ENCODE measurements at places on chromosomes 7 and 10.

- DNase-seq, result no peak
Measured at GRCh38 chr10:77744245-77744644, 106.6 kb upstream of the KCNMA1 start.

DNA sequence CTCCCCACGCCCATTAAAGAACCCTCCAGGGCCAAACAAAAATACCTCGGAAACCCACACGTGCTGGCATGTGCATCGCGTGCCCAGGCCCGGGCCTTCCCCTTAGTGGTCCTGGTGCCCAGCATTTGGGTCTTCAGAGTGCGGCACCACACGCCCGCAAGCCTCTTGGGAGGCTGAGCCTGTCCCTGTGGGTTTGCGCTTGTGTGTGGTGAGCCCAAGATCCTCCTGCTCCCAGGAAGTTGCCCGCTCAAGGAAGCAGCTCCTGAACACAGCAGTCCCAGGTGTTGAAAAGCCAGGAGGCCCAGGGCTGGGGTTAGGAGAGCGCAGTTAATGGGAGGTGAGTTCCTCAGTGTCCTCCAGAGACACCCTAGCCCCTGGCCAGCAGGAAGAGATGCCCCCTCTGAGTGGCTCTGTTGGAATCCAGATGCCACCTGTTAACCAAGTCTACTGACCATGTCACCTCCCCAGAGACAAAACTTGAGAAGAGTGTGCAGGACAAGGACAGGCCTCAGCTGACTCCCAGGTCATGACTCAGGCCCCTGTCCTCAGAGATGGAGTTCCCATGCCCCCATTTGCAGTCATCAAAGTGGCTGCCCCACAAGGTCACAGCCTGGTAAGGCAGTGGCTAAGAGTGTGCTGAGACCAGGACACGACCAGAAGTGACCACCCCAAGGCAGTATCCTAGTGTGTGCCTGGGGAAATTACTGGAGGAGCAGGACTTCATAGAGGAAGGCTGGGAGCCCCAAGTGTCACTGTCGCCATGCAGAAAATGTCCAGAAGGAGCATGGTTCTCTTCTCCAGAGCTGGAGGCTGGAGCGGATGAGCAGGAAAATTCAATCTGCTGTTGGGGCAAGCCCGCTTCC lies 5.2 kb downstream of the FZD9 start:
- DNase-seq, result no peak

DNA sequence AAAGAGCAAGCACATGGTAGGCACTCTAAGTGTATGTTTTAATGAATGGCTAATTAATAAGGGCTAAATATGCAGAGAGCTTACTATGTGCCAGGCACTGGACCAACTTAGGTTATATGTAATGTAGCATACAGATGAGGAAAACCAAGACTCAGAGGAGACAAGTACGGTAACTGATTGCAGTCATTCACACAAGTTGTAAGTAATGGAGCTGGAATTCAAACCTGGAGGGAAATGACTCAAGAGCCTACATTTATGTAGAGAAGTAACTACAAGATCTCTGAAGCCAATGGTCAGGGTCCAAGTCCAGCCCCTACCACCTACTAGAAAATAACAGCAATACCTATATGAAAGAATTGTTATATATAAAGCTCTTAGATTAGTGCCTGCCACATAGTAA lies 97.3 kb upstream of the KCNIP2 start:
- no peak for DNase-seq

DNA sequence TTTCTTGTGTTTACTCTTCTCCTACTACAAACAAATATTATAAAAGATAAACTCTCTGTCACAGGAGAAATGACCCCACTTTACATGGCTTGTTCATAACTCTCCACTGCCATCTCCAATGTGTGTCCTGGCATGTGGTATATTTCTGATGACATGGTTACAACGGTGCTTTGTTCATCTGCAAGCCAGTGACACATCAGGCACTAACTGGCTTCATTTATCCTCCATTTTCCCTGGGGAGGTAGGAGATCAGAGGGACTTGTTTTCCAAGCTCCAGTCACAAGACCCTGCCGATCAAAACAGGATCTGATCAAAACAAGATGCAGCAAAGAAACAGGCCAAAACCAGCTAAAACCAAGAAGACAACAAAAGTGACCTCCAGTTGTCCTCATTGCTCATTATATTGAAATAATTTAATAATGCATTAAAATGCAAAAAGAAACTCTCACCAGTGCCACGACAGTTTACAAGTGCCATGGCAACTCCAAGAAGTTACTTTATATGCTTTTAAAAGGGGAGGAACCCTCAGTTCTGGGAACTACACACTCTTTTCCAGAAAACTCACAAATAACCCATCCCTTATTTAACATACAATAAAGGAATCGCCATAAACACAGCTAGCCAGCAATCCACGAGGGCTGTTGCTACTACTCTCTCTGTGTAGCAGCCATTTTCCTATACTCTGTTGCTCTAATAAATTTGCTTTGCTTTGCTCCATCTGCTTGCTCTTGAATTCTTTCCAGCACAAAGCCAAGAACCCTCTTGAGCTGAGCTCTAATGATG lies 224.2 kb downstream of the XPNPEP1 start:
- DNase-seq, result no peak

- peak; percentile 23 for DNase-seq
Measured at GRCh38 chr7:11212080-11212711, 238.5 kb downstream of the PHF14 start.

DNA sequence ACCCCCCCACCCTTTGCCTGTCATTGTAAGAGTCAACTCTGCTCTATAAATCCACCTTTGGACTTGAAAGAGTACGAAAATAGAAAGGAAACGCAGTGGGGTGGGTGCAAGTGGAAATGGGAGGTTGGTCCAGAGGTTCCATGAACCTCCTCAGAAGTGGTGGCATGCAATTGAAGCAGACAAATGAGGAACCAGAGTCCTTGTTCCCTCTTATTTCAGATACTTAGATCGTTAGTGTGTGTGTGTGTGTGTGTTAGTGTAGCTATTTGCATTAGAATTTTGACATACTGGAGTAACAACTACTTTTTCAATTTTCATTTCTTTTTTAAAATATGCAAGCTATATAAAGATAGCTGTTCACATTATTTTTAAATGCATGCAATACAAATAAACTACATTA lies 18.1 kb upstream of the TFAM start:
- no peak for DNase-seq

DNA sequence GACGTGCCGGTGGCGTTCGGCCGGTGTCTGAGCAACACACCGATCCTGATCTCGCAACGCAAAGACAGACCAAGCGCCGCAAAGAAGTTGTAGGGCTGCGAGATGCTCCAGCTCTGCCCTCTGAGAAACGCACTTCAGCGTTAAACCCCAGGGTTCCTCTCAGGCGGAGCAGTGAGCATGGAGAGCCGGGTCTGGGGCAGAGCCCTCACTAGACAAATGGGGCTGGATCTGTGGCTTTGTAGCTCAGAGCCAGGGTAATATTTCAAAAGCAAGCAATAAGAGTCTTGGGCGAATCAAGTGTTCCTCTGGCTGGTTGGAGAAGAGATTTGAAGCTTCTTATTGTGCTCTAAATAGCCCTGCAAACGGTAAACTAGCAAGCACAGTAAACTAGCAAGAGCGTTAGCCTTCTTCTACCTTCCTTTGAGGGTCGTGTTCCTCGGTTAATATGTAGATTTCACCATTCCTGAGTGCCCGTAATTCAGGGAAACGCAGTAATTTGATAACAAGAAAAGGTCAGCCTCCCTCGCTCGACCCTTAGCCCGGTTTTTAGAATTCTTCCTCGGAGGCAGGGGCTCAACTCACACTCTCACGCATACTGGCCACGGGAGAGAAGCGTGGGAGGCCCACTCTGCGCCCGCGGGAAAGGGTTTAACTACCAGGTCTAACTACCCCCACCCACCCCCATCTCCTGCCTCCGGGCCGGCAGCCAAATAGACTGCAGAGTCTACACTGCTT lies 6.7 kb downstream of the SKAP2 start:
- no peak for DNase-seq

- DNase-seq, result no peak
Measured at GRCh38 chr7:25698451-25699113, 453.4 kb upstream of the NFE2L3 start.

DNA sequence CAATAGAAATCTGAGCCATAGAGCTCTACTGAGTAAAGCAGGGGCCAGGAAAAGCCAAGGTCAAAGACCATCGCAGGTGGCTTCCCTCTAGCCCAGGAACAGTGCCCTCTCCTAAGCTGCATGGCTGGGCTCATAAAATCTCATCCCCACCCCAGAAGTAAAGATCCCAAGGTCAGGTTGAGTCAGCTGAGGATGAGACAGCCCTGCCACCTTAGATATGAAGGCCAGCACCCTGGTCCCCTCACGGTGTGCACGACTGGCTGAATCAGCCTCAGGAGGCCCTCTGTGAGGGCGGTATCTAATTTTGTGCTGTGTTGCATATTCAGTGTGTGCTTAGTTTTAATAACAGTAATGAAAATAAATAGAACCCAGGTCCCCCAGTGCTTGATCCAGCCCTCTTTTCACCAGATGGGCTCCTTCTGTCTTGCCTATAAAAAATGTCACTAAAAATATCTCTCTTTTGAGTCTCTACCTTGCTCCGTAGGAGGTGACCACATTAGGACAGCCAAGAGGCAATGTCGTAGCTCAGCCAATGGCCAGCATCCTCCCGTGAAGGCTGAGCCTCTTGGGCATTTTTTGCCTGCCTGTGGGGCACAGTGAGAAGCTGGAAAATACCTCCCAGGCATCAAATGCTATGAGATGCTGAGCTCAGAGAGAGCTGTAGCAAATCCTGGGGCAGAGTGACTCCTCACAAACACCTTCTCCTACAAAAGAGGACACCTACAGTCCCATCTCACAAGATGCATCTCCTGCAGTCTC lies 424.0 kb downstream of the PLXNA4 start:
- DNase-seq, result no peak

DNA sequence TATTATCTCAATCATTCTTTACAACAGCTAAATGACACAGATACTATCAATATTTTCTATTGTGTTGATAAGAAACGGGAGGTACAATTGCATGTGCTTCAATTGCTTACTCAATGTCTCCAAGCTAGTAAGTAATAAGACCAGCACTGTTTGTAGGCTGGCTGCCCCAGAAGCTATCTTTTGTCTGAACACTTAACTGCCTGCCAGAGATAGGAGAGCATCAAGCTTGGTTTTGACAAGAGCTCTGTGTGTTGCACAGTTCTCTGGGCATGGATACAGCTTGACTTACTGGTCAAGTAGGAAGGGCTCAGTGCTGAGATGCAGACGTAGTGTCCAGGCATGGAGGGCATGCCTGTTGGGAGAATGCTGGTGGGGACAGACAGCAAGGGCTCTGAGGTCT lies 26.3 kb upstream of the CAPZA2 start:
- DNase-seq, result no peak

DNA sequence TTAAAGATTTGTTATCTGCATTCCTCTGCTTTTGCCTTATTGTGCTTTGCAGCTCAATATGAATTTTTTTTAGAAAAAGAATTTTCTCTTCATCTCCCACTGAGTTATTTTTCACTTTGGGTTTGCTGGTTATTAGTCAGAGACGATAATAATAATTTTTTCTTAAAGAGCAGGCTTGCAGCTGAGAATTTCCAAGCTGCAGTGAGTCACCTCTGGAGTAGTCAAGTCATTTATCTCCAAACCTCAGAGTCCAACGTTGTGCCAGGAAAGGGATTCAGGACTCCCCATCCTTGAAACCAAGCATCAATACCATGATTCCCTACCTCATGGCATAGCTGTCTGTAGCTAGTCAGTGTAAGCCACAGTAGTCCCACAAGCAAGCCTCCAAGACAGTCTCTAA lies 15.2 kb upstream of the EGR2 start:
- no peak for DNase-seq

- DNase-seq, result no peak
Measured at GRCh38 chr7:94003446-94004023, 620 bp downstream of the BET1 start.

GRCh38 chr10:10814069-10814468 lies 203.6 kb upstream of the CELF2 start:
- DNase-seq, result no peak

DNA sequence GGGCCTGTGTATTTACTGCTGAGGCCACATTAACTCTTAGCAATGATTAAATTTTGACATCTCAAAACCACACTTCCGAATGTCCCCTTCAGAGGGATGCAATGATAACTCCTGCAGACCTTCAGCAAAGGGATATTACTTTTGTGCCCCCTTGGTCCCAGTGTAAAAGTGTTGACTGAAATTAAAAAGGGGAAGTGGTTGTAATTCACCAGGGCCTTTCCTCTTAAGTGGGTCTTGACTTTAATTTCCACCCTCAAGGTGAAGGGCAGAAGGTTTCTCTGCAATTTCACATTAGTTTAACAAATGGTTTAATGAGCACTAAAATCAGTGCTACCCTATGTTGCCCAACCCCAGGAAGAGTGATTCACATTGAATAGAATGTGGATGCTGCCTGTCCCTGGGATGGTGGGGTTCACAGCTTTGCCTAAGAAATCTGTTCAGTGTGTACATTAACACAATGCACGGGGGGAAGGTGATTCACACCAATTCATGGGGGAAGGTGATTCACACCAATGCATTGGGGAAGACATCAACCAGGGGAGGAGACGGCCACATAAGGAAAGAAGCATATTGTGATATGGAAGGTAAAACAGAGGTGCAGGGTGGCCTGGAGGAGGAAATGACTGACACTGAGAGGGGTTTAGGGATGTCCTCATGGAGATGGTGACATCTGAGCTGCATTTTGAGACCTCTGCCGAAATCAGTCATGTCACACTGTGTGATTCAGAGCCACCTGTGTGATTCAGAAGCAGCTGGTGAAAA lies 19.4 kb upstream of the TNS3 start:
- DNase-seq, result no peak

GRCh38 chr10:85222300-85222699 lies 893.9 kb downstream of the CCSER2 start:
- DNase-seq, result no peak

- no peak for DNase-seq
Measured at GRCh38 chr7:140533394-140533872, 54.1 kb upstream of the MKRN1 start.

DNA sequence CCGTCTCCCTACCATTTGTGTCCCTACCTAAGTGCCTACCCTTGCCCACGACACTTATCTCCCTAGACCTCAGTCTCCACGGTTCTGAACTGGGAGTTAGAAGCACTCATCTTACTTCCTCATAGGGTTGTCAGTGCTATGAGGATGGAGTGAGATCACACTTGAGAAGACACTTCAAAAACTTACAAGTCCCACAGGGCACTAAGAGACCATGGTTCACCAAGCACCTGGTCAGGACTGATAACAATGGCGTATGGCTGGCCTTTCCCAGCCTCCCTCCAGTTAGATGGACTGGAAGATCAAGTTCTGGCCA lies 43.2 kb downstream of the KCNMA1 start:
- no peak for DNase-seq

GRCh38 chr10:18216482-18216881 lies 76.3 kb downstream of the CACNB2 start:
- DNase-seq, result no peak

DNA sequence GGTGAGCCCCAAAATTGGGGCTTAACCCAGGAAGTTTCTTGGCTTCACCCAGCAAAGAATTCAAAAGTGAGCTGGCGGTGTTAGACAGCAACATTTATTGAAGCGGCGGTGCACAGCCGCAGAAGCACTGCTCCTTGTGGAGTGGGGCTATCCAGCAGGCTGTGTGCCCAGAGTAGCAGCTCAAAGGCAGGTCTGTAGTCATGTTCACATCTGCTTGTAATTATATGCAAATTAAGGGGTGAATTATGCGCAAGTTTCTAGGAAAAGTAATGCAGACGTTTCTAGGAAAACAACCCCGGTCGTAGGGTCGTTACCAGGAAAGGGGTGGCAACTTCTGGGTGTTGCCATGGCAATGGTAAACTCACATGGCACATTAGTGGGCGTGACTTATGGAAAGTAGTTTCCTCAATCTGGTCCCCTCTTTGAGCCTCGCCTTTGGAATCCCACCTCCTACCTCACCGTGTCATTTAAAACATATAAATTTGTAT lies 13.7 kb upstream of the KBTBD2 start:
- peak; percentile 67 for DNase-seq

- DNase-seq, result no peak
Measured at GRCh38 chr10:98338896-98339295, 70.9 kb upstream of the LOXL4 start.
